ENCODE measurements at places on chromosomes 12 and 14.

GRCh38 chr12:67068204-67068731 is 200.9 kb upstream of the CAND1 start:
- no peak for DNase-seq

DNA sequence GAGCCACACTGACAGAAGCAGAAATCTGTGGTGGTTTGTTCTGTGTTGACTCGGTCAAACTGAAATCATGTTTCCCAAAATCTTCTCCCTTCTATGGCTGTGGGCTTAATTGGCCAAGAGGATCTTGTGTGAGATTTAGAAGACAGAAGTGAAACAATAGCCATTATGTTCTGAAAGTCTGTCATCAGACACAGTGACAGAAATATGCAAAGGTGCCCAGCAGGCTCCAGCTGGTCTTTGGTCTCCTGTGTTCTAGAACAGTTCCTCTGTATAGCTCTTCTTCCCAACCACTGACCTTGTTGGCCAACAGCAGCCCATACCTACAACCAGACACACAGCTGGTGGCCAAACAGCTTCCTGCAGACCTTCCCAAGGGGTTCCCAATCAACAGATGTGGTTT is 25.0 kb upstream of the COCH start:
- DNase-seq, result no peak

DNA sequence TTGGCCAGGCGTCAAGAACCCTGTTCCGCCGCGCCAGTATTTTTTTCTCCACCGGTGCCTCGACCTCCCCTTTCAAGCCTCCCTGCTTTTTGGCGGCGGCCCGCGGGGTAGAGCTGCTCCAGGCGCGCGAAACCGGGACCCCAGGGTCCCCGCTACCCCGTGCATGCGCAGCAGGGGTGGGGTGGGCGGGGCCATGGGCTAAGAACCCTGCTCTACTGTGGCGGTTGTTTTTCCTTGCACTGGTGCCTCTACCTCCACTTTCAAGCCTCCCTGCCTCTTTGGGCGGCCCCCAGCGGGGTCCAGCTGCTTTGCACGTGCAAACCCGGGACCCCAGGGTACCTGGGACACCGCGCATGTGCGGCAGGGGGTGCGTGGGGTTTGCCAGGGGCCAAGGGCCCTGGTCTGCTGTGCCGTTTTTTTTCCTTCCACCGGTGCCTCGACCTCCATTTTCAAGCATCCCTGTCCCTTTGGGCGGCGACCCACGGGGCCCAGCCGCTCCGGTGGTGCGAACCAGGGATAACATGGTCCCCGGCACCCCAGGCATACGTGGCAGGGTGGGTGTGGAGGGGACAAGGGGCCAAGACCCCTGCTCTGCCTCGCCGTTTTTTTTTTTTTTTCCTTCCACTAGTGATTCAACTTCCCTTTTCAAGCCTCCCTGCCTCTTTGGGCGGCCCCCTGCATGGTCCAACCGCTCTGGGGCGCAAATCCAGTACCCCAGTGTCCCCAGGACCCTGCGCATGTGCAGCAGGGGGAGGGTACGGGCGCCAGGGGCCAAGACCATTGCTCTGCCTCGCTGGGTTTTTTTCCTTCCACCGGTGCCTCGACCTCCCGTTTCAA is 326.8 kb downstream of the ALG10 start:
- DNase-seq, result no peak

- no peak for DNase-seq
Observed at GRCh38 chr12:47983541-47984115, 20.2 kb downstream of the TMEM106C start.

DNA sequence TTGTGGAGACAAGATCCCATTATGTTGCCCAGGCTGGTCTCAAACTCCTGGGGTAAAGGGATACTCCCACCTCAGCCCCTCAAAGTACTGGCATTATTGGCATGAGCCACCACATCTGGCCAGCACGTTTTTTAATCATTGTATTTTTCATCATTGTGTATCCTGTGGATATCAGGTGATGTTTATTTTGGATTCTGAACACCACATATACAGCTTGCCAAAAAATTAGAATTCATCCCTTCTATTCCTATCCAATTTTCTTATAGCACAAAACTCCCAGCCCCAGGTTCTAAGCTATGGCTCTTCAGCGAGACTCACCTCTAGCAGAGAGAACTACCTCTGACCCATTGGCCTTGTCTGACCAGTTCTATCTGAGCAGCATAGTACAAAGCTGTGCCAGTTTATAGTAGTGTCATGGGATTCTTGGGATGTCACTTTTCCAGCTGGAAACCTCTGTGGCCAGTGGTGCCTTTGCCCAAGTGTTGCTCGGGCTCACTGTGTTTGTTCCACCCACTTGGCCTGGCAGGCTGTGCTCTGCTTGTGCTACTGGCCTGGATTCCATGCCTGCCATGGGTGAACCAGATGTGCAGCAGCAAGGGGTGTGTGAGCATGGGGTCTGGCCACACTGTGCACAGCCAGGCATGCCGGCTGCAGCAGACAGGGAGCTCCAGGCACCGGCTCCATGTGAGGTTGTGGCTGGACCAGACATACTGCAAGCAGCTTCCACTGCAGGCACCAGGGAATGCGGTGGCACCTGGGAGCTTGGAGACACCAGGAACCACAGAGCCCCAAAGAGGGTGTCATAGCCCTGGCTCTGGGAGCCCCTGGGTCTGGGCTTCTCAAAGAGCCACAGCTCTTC is 37.2 kb downstream of the TIMELESS start:
- no peak for DNase-seq

GRCh38 chr12:87259391-87259790 is 769.8 kb downstream of the C12orf50 start:
- no peak for DNase-seq

GRCh38 chr12:131863711-131864396 is 30.6 kb upstream of the ULK1 start:
- DNase-seq, result no peak

DNA sequence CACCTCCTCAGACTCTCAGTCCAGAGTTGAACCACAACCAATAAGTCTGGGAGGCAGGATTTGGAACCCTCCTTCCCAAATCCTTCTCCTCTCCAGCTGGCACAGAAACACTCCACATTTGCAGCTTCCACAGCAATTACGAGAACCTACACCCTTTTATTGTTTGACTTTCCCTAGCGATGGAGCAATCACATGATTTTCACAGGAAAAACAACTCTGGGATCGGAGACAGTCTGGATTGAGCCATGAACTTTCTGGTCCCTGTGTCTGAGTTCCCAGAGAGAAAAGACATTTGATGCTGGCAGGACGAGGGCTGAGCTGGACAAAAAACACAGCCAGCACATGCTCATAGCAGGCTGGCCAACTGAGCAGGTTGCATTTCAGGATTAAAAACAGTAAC is 49.0 kb upstream of the STON2 start:
- peak; percentile 20 for DNase-seq

GRCh38 chr12:23555180-23555824 is 394.2 kb downstream of the SOX5 start:
- DNase-seq, result no peak

DNA sequence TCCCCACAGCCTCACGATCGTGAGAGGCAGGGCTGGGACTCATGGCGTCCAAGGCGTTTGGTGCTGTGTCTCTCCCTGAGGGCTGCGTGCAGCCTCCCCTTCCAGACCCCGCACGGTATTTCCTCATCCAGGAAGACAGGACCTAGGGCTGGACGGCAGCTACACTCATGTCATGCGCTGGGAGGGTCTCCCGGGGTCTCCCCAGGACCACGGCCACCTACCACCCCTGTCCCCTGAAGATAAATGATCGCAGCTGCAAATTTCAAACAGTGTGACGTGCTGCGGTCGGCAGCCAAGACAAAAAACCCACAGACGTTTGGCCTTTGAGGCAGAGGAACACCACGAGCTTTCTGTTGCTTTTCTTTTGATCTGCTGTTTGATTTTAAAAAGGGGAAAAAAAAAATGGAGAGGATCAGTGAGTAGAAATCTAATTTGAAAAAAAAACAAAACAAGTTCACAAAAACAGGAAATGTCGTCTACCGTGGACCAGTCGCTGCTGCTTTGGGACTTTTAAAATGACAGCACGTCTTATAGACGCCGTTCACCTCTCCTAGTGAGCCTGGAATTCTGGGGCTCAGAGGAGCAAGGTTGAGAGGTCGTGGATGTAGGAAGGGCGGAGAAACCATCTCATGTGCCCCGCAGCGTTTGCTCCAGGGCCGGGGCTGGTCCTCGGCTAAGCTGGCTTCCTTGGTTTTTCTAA is 237.6 kb downstream of the SLC41A2 start:
- DNase-seq, result peak; percentile 46

DNA sequence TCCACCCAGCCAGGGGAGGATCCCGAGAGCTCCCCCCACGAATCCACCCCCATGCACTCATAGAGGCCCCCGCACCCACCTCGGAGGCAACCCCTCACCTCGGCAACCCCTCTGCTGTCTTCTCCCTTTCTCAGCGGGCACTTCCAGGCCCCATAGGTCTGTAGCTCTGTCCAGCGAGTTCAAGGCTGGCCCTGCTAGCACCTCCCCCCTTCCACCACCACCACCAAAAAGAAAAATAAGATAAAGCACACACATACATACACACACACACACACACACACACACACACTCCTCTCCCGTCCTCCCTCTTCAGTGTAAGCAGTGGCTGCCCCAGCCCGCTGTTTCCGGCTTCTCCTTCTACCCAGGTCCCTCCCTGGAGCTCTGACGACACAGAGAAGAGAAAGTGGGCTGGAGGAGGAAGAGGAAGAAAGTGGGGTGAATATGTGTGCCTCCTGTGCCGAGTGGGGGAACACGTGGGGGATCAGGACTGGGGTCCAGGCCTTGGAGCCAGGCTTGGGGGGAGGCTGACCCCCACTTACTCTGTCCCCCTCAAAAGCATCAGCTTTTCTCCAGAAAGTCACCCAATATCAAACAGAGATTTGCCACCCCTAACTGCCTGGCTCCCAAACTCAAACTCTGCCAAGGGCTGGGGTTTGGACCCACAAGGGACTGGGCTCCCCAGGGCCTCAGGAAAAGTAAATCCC is at the start of gene STAT6:
Gene STAT6 (minus strand): TSS at position 332 of the 704 bp plus-strand sequence. CDS start 3,084 bp downstream, outside the sequence.
- peak; percentile 93 for DNase-seq

DNA sequence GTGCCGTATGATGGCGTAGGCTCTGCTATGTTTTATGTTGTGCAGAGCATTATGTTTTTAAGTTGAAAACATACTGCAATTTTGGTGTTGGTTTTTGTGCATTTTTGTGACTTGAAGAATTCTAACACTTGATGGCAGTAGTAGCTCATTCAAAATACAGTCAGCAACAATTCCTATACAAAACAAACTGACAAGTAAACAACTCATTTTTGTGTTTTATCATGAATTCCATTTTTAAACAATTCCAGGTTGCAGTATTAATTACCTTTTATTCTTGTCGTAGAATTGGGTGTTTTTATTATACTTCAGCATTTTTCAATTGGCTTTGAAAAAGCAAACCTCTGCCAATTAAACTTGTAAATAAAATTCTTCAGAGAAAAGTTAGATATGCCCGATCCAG is 4.1 kb upstream of the CCER1 start:
- no peak for DNase-seq

DNA sequence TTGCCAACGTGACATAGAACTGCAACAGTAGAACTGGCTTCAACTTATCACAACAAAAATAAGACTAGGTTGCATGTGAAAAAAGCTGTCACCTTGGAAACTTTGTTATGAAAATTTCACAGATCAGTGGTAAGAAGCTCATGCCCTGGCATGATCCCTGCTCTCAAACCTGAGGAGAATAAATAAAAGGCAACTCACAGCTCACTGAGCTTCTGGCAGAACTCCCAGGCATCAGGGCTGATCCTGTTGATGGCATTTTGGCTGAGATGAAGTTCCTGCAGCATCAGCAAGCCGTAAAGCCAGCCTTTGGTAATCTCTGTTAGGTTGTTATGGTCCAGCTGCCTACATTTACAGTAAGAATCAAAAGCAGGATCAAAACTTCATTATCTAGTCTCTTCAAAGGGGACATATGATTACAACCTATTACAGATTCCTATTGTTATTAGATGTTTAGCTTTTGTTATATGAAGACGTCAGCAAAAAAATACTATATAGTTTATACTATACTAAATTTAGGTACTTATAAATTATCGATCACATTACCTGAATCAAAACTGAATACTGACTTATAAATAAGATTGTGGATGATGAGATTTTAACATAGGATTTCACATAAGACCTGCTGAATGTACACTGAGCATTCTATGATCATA is 32.0 kb downstream of the LRIG3 start:
- DNase-seq, result no peak

DNA sequence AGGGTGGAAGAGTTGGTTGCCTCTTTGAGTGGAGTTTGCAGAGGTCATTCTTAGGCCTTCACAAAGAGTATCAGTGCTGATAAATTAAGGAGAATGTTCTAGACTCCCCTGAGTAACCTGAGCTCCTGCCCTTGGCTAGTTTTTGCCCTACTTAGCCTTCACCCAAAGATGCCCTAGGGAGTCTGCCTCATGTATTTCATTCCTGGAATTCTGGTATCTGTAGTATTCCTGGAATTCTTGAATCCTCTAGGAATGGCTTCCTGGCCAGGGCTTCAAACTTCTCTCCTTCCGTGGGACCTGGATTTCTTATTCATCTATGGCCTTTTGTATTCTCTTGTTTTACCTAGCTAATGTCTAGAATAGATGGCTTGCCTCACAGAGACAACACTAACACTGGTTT is 701.1 kb downstream of the NOVA1 start:
- no peak for DNase-seq

DNA sequence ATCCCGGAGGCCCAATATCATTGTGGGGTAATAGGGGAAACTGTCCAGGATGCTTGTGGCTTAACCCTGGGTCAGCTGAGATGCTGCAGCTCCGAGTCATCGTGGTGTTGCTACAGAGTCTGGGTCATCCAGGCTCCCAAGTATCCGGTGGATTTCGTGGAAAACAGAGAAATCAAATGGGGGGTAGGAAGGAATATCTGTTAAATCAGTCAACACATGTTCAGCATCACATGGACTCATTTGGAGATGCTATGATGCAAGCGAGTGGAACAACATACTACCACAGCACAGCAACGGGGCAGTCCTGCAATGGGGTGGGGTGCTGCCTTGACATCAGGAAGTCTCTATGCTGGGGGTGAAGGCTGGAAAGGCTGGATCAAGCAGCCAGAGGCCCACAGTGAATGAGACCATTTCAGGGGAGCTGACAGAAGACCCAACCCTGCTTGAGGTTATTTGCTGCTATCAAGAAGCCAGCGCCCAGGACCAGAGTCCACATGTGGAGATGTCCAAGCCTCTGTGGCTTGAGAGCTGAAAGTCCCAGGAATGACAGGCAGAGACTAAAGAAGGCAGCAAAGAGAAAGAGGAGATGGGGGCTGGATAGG is 22.9 kb downstream of the VDR start:
- no peak for DNase-seq

DNA sequence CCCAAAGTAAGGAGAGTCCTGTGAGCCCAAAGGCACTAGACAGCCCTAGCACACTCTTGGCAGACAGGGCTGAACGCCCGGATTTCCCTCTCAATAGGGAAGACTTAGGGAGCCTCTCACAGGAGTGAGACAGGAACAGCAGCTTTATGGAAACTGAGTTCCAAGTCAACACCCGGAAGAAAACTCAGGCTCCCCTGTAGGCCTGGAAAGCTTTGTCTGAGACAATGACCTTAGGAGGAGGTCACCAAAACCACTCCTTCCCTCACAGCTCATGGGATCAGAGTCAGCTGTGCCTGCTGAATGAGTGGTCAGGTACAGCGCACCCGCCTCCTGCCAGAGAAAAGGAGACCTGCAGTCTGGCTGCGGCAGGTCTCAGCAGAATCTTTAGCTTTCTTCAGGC is 229.5 kb downstream of the CACNA1C start:
- DNase-seq, result no peak

GRCh38 chr14:63193236-63193635 is 11.0 kb upstream of the RHOJ start:
- no peak for DNase-seq

GRCh38 chr12:57552835-57553313 is 3.0 kb downstream of the KIF5A start:
- DNase-seq, result no peak

GRCh38 chr14:35515916-35516315 is 18.0 kb upstream of the INSM2 start:
- no peak for DNase-seq

- peak; percentile 34 for DNase-seq
Observed at GRCh38 chr12:45582986-45583659, 146.4 kb upstream of the ARID2 start.

Measured in mucosa of descending colon (tissue), 3 donors.